ENCODE measurements at places on chromosomes 11 and 22.

DNA sequence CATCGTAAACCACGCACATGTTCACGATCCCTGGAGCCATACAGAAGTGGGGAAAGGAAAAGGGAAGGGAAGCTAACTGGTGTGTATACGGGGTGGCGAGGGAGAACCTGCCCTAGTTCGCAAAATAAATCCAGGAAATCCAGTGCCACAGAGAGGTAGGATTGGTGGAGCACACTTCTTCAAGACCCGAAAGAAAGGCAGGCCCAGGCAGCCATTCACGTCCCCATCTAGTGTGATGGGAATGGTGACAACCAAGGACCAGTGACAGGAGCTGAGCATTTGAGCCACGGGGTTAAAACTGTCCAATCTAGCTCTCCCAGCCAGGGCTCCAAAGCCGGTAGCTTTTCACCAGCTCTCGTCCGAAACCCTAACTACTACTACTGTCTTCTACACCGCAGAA, 53.7 kb downstream of the IGSF9B start:
- no peak for DNase-seq

GRCh38 chr11:19594326-19594725, 118.3 kb upstream of the NAV2 start:
- DNase-seq = no peak

GRCh38 chr22:27245056-27245455, 556.5 kb downstream of the MN1 start:
- no peak for DNase-seq

- DNase-seq = no peak
These were observed 15.9 kb downstream of the GALNT18 start for GRCh38 chr11:11605821-11606450.

GRCh38 chr11:66071381-66071801, 1.3 kb downstream of the PACS1 start:
- no peak for DNase-seq

DNA sequence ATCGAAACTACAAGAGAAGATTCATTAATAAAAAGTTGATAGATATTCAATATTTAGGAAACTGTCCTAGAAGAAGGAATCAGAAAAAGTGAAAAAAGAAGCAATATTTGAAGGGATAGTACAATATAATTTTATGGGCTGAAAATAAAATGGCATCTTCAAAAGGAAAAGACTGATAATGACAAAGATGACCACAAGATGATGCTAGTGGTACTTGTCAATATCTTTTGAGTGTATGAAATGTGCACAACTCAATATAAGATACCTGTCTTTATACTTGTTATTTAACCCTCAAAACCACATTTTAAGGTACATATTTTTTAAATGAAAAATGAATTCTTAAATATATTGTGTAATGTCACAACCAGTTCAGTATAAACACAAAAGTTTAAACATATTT, 1059.6 kb upstream of the RAG2 start:
- no peak for DNase-seq

Data from effector CD8-positive, alpha-beta T cell (primary cell).